ENCODE measurements at places on chromosomes 3 and 15.

GRCh38 chr15:52379395-52380106 is 83.9 kb upstream of the MYO5C start:
- DNase-seq, result no peak

- DNase-seq, result no peak
Observed at GRCh38 chr3:60952055-60952454, 299.2 kb downstream of the FHIT start.

- no peak for DNase-seq
Observed at GRCh38 chr3:132351222-132351806, 34.1 kb downstream of the ACP3 start.

DNA sequence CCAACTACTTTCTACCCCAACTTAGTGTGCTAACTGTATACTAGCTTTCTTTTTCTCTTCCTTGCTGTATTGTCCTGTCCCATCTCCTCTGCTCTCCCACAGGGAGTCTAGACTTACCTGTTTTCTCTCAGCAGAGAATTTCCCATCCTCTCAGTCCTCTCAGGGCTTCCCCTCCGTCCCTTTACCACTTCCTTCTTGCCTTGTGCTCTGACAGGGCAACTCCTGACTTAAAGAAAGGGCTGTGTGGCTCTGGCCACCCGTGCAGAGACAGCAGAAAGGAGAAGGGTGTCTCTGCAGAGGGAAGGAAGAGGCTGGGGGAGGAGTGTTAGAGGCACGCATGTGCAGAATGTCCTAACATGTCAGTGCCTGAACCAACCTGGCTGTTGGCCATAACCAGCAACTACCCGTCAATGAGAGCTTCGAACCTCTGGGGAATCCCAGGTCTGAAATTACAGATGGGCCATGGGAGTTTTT is at the start of gene GCSAM:
TSS of gene GCSAM (minus strand) at position 274 of the 474 bp plus-strand sequence. CDS start at position 146, 128 bp downstream.
- DNase-seq, result no peak

DNA sequence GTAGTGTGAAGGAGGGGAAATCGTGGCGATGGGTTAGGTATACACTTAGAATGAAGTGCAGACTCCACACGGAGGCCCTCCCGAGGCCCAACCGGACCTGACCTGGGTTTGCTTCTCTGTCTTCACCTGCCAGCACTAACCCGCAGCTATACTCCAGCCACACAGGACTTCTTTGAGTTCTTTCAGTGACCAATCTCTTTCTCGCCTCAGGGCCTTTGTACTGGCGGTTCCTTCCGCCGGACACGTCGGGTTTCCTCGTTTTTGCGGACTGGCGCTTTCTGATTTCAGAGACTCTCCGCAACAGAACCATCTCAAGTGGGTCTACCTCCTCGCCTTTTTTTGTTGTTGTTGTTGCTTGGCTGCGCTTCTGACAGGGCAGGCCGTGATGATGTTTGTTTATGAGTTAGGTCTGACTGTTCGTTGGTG is at the start of gene NEIL1:
TSS of gene NEIL1 (plus strand) at position 244 of the 426 bp plus-strand sequence. CDS start 1,867 bp downstream, outside the sequence.
- DNase-seq, result no peak

DNA sequence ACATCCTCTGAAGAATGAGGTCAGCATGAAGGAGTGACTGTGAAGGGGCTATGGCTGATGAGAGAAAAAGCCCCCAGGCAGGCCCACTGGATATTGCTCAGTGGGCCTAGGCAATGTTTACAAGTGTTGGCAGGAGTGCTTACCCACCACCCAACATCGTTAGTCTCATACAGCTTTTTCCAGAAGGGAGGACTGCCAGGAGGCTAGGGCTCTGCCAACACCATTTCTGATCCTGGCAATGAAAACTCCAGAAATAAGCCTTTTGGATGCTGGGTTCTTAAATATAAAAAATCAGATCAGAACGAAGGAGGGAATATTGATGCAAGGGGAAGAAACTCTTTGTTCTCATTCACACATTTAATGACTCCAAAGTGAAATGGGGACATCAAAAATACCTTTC is 189.1 kb downstream of the DCLK3 start:
- DNase-seq, result no peak

GRCh38 chr3:138407236-138407907 is 27.0 kb upstream of the ESYT3 start:
- DNase-seq, result no peak

DNA sequence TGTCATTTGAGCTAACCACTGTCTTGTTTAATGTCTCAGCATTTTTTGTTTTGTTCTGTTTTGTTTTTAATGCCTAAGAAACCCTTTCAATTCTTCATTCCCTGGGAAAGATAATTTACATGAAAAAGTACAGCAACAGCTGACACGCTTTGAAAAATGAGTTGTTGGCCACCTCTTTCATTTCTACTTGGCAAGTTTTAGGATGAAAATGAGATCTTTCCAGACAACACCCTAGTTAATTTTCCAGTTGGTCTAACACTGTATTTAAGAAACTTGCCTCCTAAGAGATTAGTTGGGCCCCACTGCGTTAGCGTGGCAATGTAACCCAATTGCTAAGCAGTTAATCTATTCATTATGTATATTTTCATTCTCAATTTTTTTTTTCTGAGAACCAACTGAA is 194.0 kb upstream of the LRRN1 start:
- no peak for DNase-seq

DNA sequence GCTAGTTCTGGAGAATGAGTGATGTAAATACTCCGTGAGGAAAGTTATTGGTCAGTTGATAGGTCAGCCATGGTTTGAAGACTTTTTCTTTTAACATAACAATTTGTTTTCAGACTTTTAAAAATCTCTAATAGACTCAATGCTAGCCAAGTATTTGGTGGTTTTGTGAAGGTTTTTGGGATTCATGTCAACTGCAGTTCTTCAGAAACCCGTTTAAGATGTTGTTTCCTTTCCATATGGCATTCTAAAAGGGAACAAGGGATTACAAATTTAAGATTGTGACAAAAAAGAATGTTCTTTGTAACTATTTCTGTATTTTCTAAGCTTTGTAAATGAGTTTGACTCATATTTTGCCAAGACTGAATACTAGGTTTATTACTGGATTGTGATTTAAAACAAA is 281.7 kb upstream of the COL8A1 start:
- no peak for DNase-seq

All from A549 (cell line).